ENCODE measurements at places on chromosomes 6 and 20. TPM values are rescaled to one million over a fixed set of nuclear protein-coding genes. Genes with fewer than 3 reads are reported as not detected.

The LHFPL5 gene
- not detected for total RNA-seq

The HTR1E gene
- not detected for total RNA-seq

The LY6G6C gene
- total RNA-seq, result not detected

The SLC12A5 gene
- 0.49 TPM for total RNA-seq

The C20orf141 gene
- total RNA-seq, result not detected

Data from T-helper 1 cell treated with Interleukin-12 subunit alpha and Interleukin-12 subunit beta and Interleukin-4 antibody, amounts not matched to agents 30 ng/mL and 1 ng/mL, for 36 hours (primary cell).